ENCODE measurements at places on chromosomes 1 and 21. TPM values are rescaled to one million over a fixed set of nuclear protein-coding genes. Genes with fewer than 3 reads are reported as not detected.

ADAMTS1 gene
- 285 TPM for total RNA-seq

DNA sequence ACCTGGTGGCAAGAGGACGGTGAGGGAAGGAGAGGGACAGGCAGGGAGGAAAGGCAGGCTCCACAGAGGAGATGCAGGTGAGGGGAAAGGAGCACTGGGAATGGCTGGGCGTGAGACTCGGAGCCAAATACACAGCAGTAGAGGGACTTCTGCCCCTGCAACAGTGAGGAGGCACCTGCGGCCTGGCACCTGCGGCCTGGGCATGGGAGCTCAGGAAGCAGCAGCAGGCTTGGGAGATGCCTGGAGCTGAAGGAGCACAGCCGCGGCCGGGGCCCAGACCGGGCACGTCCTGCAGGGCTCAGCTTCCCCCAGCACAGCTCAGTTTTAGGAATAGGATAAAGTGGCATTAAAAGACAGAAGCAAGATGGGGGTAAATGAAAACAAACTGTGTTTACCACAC, 20.9 kb upstream of the TSPEAR start:
- no peak overlapping the region for H3K27ac ChIP-seq
- H3K4me3 ChIP-seq: no peak overlapping the region
- H3K36me3 ChIP-seq: no peaks in the 10 kb centered on the region
- no peak for DNase-seq
- H3K4me1 ChIP-seq: no peaks in the 10 kb centered on the region

- H3K27ac ChIP-seq: no peak overlapping the region
- peaks cover 16% of the 10 kb centered on the region for H3K4me1 ChIP-seq
- DNase-seq: no peak
- H3K27me3 ChIP-seq: no peaks in the 10 kb centered on the region
These were observed 46.8 kb downstream of the PKNOX1 start for GRCh38 chr21:43021191-43021590.

HSPB7 gene
- 32.3 TPM for total RNA-seq

DNA sequence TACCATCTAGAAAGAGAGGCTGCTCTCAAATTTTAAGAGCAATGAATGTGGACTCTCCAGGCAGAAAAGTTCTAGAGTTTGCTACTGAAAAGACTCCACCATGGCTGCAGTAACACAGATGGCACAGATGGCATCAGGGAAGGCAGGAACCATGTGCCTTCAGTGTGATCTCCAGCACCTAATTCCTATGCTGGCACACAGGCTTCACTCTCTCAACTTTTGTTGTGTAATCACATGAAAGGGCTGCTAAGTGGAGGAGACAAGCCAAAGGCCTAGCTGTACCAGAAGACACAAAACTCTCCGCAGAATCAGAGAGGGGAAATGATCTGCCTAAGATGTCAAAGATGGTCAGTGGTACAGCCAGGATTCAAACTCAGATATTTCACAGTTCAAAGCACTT, 31.1 kb downstream of the ERI3 start:
- no peak overlapping the region for H3K4me3 ChIP-seq
- DNase-seq: no peak
- H3K4me1 ChIP-seq: peaks cover 38% of the 10 kb centered on the region
- H3K36me3 ChIP-seq: peaks cover 11% of the 10 kb centered on the region
- H3K27me3 ChIP-seq: no peaks in the 10 kb centered on the region
- H3K27ac ChIP-seq: no peak overlapping the region

Measured in HFFc6 (cell line).